ENCODE measurements at places on chromosomes 16 and 17.

DNA sequence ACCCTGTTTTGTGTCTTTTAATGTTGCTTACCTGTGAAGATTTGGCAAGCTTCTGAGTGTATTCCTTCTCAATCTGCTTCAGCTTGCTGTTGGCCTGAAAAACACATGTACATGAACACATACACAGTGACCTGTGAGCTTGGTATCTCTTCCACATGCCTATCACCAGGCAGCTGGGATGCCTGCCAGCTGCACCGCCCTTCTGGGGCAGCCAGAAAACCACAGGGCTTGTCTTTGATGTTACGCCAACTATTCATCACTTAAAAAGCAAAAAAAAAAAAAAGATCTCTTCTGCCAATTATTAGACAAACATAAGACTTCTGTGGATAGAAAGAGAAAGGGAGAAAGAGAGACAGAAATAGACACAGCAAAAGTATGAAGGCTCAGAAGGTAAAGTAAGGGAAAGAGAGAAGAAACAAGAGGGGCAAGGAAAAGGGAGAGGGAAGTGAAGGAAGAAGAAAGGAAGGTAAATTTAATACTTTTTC lies 189.2 kb upstream of the AXIN2 start:
- DNase-seq: peak; percentile 91

- no peak for DNase-seq
Measured at GRCh38 chr16:27318392-27319256, 4.8 kb downstream of the IL4R start.

DNA sequence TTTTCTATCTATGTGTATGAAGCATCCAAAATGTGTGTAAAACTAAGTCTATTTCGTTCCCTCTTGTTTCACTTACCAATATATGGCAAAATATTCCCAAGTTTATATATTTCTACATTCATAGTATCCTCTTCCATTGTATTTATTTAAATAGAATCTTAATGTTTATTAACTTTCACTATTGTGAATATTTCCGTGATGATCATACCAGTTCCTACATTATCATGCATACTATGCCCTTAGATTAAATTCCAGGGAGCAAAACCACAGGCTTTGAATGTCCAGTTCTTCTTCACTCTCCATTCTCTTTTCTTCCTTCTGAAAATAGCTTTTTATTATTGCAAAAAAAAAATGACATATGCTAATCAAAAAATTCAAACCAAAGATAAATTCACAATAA lies 4.0 kb downstream of the MAP2K6 start:
- no peak for DNase-seq

DNA sequence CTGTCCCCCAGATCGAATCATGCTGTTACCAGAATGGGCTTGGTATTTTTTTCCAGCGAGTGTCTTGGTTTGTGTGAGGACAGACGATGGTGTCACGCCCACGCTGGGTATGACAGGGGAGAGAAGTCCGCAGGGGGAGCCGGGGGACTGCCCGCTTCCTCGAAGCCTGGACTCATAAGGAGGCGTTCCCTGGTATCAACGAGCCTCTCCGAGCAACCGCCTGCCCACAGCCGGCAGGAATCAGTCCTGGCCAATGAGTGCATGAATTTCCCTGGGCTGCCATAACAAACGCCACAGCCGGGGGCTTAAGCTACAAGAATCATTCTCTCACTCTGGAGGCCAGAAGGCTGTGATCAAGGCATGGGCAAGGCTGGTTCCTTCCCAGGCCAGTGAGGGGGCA lies 26.1 kb upstream of the JPH3 start:
- no peak for DNase-seq

DNA sequence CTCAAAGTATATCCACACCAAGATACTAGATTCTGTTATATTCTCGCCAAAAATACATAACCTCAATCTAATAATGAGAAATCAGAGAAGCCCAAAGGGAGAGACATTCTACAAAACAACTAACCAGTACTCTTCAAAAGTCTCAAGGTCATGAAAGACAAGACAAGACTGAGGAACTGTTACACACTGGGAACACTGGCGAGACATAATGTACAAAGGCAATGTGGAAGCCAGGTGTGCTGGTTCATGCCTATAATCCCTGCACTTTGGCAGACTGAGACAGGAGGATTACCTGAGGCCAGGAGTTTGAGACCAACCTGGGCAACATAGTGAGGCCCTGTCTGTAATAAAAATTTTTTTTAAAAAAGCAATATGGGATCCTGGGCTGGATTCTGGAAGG lies 85.9 kb downstream of the SPAG9 start:
- no peak for DNase-seq

DNA sequence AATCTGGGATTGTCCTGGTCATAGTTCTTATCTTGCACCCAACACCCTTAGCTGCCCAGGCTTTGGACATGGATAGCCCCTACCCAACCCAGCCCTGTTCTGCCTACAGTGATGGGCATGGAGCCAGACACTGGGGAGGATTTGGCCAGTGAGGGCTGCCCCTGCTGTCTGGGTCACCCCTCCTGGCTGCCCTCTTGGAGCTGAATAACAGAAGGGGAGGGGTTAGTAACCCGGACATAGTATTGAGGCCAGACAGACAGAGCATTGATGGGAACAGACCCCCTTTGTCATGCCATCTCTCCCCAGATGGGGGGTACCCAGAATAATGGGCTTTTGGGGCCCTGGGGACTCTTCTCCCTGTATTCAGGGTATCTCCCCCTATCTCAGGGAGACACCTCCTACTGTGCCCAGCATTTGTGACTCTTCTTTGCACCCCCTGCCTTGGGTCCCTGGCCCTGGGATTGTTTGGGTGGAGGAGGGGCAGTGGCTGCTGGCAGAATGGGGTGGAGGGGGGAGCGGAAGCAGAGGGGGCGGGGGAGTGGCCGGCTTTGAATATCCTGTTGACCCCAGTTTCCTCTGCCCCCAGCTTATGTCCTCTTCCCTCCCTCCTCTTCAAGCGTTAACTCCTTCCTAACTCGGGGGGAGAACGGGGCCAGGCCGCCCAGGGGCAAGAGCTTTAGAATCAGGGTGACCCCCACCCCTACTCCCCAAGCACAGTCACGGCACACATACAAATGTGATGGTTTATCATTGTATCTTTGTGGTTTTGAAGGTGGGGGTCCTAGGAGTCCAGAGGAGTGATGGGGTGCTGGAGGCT lies 17.0 kb downstream of the GJD3 start:
- DNase-seq: no peak

DNA sequence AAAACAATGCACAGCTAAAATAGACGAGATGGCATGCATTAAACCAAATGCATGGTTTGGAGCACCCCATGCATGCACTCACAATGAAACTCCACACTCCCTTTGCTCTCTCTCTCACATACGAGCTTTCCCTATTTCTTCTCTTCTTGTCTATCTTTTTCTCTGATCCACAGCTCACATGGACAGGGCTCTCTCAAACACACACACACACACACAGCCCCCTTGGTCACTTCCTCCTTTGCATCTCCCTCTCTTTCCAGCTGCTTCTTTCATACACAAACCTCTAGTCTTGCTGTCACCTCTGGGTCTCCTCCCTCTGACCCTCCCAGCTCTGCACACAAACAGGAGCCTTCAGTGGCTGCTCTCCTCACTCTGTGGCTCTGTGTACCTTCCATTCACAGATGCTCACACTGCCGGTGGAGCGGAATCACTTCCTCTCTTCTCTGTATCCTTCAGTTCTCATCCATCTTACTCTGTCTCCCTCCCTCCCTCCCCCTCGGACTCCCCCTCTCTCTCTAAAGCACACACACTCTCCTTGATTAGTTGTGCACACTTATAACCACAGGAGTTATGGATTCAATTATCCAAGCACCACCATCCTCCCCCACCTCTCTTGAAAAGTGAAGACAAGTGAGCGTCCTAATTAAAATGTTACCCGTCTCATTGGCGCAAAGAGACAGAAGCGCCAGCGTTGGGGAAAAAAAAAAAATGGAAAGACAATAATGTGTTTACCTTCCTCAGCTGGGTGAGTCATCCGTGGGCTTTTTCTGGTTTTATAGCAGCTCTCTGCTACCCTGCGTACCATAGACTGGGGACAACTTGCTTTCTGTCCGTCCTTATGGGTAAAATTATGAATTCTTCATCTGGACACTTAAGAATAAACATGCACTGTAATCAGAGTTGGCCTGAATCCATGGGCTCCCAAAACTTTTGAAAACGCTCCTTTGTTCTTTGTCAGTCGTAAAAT lies 90.8 kb downstream of the SHISA6 start:
- no peak for DNase-seq

- no peak for DNase-seq
Measured at GRCh38 chr17:35390663-35391062, 17.2 kb upstream of the SLFN11 start.

DNA sequence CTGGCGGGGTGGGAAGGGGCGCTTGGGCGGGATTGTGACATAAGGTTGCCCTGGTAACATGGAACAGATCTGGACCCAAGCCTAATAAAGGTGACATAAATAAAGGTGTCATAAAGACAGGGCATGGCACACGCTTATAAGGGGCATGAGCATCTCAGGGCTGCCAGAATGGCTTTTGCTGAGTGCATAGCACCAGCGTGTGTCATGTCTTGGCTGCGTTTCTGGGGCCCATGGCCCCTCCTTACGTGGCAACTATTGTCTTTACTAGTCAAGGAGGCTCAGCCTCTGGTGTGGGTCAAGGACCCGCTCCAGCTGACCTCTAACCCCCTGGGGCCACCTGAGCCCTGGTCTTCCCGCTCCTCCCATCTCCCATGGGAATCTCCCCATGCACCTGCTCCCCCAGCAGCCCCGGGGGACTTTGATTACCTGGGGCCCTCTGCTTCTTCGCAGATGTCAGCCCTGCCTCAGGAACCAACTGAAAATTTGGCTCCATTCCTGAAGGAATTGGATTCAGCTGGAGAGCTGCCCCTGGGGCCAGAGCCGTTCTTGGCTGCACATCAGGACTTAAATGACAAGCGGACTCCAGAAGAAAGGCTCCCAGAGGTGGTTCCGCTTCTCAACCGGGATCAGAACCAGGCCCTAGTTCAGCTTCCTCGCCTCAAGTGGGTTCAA lies 13.9 kb downstream of the LRRC37B start:
- DNase-seq: peak; percentile 81

DNA sequence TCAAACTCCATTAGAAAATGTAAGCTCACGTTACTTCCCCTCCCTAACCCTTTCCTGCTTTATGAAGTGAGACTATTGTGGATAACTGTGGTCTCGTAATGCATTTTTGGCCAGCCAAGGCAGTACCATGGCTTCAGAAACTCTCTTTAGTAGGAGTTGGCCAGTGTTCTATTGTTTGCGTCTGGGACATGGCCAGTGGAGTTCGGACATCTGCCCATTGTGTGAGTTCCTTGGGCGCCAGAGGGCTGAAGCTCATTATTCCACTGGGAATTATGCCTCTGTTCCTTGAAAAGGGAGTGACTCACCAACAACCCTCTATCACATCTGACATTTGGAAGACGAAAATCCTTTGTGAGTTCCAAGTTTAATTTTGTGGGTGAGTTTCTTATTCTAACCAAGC lies 319.5 kb upstream of the SOX9 start:
- no peak for DNase-seq

DNA sequence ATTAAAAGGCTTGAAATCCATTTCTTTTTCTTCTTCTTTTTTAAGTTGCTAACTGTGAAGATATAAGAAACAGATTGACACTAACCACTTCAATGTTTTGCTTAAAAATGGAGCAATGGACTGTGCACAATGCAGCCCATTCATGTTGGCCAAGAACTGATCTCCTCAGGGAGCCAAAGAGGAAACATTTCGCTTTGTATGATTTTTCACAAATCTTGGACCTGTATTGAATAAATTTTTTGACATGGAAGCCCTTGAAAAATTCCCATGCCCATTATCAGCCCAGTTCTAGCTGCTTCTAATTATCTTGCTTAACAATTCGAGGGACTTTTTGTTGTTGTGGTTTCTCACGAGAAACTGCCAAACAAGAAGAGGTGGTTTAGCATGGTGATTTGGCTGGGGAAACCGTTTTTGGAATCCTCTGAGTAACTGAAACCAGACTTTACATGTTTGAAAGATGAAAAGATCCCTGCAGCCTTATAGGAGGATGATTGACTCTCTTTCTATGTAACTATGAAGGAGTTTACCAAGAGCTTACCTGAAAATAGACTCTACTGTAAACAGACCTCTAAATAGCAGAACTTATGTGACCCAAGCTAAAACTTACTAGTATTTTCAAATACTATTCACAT lies 1389.4 kb upstream of the GOT2 start:
- DNase-seq: no peak

DNA sequence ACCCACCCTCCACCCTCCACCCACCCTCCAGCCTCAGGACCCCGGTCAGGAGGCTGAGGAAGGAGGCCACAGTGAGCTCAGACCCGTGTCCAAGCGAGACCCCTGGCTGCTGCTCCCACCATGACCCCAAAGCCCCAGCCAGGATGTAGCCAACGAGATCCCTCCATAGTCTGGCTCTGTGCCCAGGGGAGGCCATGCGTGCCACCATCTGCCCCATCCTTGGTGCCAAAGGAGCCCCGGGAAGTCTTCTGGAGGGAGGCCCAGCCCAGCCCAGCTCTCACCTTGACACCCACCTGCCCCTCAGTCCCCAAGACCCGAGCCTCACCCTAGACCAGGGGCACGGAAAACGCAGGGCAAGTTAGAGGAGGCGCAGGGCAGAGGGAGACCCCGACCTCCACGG lies 34.2 kb downstream of the PIEZO1 start:
- no peak for DNase-seq

- peak; percentile 58 for DNase-seq
Measured at GRCh38 chr16:51540259-51540658, 389.2 kb upstream of the SALL1 start.

DNA sequence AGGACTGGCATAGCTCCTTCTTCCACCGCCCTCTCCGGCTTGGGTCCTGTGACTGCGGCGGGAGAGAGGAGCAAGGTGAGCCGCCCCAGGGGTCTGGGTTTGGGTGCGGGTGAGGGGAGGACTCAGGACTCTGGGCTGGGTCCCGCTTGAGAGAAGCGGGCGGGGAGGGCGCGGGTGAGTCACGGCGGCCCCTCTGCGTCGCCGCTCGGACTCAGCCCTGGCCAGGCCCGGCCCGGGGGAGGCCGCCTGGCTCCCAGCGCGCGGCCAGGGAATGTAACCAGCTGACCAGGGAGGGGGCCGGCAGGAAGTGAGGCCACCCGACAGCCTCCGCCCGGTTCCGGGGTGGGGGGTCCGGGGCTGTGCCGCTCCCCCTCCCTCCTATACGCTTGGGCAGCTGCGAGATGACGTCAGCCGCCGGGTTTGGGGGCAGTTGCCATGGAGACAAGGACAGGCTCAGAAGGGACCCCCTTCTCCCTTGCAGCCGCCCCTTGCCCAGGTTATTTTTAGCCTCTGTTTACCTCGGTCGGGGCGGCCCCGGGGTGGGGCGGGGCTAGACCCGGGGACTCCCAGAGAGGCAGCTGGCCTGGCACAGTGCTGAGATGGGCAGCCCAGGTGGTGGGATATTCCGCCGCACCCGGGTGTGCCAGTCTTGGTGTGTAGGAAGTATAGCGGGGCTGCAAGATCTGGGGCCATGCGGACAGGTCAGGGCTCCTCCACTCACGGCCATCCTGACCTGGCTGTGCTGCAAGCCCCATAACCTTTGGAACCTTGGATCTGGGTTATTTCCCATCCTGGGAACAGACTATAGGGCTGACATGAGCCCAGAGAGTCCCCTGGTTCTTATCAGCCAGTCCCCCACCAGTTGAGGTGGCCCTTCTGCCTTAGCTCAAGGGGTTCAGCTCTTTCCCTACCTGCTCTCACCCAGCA lies 1.6 kb downstream of the RIPOR1 start:
- DNase-seq: peak; percentile 86

All from EH (cell line).